HT-29 (cell line): ENCODE measurements at places on chromosomes 13 and 19.

DNA sequence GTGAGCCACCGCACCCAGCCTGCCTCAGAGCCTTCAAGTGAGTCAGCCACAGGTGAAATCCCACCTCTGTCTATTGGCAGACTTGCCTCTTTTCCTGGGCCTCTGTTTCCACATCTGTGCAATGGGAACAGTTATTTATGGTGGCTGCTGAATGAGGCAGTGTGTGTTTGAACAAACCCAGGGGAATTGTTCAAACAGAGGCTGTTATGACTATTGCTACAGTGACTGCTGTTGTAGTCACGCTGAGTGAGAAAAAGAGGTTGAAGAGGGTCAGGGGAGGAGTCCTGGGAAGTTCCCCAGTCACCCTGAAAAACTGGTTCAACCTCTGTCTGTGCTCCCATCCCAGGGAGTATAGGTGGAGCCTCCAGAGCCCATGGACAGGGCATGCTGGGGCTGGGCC lies at the start of gene CEACAM19:
TSS of gene CEACAM19 (plus strand) at position 83 of the 400 bp plus-strand sequence. CDS start 450 bp downstream, outside the sequence.
- DNase-seq: peak; percentile 80

- DNase-seq: no peak
These were observed 19.0 kb downstream of the MRPS12 start for GRCh38 chr19:38949580-38950367.

DNA sequence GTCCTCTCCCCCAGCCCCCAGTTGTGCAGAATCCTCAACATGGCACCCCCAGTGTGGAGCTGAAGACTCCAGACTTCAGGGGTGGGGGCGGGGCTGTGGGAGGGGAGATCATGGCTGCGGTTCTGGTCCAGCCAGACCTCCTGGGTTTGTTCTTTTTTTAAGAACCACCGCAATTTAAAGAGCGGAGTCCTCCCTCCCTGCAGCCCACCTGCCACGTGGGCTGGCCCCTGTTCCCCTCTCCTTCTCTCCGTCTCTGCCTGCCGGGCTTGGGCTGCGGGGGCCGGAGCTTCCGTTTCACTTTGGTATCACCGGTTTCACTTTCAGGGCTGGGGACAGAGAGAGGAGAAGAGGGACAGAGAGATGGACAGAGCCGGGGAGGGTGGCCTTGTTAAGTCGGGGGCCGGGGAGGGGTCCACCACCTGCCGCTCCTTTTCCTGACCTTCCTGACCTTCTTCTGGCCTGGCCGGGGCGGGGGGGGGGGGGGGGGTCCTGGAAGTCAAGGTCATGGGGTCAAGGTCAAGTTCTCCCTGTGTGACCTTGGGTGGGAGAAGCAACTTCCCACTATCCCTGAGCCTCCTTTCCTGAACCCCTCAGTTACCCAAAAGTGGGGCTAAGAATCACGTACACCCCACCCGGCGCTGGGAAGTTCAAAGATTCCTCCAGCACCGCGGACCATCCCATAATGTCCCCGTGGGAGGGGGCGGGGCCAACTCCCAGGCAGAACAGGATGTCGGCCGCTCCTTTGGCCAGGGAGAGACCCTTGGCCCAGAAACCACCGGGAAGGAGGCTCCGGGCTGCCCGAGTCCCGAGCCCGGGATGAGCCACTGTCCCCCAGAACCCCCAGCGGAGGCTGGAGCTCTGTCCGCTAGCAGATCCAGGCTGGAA lies 11.3 kb upstream of the ZBTB7A start:
- peak; percentile 38 for DNase-seq

DNA sequence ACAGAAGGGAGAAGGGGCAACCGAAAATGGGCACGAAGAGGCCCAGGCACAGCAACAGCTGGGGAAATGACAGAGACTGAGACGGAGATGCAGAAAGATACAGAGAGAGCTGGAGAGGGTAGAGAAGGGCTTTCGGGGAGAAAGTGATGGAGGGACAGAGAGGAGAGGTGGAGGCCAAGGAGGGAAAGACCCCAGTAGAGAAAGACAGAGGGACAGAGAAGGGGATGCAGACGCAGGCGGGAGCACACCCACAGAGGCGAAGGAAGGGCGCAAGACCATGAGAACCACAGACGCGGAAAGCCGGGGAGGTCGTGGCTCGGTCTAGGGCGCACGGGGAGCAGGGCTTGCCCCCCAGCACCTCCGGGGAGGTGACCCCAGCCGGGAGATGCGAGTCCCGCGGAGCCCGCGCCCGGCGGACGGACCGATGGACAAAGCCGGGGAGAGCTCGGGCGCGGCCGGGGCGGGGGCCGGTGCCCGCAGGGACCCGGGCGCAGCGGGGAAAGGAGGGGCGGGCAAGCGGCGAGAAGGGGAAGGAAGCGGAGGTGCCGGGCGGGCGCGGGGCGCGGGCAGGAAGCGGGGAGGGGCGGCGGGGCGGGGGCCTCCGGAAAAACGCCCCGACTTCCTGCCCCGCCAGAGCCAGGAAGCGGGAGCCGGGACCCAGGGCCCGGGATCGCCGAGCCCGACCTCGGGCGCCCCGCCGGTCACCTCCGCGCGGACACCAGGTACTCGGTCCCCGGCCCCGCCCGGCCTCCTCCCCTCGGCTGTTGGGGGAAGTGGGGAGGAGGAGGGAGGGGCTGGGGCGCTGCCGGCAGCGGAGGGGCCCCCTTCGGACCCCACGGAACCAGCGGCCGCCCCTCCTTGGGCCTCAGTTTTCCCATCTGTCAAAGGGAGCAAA lies at the start of gene ARHGEF1:
TSS of gene ARHGEF1 (plus strand) at position 617 of the 895 bp plus-strand sequence. CDS start 4,899 bp downstream, outside the sequence.
- DNase-seq: peak; percentile 67

GRCh38 chr19:49488863-49489537 lies 1.6 kb downstream of the RPL13A start:
- no peak for DNase-seq

GRCh38 chr19:45040059-45040771 lies 1.4 kb downstream of the CLASRP start:
- DNase-seq: no peak

GRCh38 chr13:26310003-26310402 lies 56.1 kb downstream of the CDK8 start:
- DNase-seq: no peak

DNA sequence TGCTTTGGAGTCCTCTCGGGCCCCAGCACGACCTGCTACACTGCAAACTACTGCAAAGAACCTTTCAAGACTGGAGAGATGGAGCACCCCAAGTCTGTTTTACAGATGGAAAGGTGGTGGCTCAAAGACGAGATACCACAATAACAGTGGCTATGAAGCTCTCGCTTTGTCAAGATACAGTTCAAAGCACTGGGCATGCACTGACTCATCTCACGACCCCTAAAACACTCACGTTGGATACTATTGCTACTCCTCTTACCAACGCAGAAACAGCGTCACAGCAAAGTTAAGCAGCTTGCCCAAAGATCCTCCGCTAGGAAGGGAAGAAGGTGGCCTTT lies 24.0 kb upstream of the LAIR1 start:
- DNase-seq: no peak

DNA sequence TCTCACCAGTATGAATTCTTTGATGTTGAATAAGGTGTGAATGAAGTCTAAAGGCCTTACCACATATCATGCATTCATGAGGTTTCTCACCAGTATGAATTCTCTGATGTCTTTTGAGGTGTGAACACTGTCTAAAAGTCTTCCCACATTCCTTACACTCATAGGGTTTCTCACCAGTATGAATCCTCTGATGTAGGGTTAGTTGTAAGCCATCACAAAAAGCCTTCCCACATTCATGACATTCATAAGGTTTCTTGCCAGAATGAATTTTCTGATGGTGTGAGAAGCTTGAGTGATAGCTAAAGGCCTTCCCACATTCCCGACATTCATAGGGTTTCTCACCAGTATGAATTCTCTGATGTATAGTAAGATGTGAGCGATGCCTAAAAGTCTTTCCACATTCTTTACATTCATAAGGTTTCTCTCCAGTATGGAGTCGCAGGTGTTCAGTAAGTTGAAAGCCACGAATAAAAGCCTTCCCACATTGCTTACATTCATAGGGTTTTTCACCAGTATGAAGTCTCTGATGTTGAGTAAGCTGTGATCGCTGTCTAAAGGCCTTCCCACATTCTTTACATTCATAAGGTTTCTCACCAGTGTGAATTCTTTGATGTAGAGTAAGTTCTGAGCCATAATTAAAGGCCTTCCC lies 27.7 kb downstream of the ZNF461 start:
- peak; percentile 2 for DNase-seq

DNA sequence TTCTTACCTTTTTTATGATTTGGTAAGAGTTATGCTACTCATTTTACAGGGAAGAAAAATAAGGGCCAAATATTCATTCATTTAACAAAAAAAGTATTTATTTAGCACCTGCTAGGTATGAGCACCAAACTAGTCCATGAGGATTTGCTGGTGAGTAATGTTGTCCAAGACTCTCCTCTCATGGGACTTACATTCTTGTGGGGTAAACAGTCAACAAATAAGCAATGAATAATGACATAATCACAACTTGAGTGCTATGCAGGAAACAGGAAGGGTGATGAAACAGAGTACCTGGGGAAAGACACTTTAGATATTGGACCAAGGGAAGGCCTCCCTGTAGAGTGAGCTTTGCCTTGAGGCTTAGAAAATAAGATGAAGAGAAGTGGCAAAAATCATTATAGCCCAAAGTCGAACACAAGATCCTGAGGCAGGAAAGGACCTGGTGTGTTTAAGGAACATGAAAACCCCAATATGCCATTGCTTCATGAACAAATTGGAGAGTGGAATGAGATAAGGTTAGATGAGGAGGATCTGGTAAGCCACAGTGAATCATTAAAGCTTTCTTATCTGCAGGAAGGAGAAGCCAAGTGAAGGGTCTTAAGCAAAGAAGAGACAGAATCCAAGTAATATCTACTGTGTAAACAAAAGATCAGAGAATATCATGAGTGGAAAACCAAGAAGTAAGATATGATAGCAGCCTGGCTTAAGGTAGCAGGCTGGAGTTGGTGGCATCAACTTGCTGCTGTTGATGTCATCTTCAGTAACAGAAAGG lies 294.5 kb upstream of the NBEA start:
- no peak for DNase-seq

- peak; percentile 60 for DNase-seq
These were observed 276.3 kb upstream of the SOX21 start for GRCh38 chr13:94988654-94989053.

DNA sequence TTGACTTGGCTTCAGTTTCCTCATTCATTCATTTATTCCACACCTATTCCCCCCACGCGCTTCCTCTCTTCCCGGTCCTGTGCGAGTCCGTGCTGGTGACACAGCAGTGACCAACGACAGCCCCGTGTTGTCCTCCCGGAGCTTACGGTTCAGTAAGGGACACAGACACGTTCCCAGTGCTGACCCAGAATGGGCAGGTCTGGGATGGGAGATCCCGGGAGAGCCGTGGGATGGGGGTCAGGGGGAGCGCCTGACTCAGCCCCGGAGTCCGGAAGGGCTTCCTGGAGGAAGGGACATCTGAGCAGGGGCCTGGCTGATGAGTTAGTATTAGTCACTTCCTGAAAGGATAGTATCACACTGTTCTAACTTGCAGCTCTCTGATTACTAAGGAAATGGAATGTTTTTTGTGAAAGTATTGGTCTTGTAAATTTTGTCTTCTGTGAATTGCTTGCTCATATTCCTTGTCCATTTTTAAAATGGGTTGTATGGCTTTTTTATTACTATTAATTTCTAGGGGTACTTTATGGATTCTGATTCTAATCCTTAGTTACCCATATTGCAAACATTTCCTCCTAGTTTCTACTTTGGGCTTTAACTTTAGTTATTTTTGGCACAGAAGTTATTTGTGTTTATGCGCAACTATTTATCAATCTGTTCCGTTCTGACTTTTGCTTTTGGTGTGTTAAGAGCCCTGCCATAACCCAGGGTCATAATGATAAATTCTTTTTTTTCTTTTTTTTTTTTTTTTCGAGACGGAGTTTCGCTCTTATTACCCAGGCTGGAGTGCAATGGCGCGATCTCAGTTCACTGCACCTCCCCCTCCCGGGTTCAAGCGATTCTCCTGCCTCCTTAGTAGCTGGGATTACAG lies 708 bp upstream of the ERCC1 start:
- peak; percentile 94 for DNase-seq

DNA sequence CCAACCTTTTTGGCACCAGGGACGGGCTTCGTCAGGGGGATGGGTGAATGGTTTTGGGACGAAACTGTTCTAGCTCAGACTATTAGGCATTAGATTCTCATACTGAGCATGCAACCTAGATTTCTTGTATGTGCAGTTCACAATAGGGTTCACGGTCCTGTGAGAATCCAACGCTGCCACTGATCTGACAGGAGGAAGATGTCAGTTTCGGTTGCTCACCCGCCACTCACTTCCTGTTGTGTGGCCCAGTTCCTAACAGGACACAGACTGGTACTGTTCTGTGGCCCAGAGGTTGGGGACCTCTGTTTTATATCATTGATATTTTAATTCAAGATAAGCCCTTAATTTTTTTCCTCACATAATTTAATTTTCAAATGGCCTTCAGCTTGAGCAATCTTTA lies 26.7 kb upstream of the TDRD3 start:
- no peak for DNase-seq

DNA sequence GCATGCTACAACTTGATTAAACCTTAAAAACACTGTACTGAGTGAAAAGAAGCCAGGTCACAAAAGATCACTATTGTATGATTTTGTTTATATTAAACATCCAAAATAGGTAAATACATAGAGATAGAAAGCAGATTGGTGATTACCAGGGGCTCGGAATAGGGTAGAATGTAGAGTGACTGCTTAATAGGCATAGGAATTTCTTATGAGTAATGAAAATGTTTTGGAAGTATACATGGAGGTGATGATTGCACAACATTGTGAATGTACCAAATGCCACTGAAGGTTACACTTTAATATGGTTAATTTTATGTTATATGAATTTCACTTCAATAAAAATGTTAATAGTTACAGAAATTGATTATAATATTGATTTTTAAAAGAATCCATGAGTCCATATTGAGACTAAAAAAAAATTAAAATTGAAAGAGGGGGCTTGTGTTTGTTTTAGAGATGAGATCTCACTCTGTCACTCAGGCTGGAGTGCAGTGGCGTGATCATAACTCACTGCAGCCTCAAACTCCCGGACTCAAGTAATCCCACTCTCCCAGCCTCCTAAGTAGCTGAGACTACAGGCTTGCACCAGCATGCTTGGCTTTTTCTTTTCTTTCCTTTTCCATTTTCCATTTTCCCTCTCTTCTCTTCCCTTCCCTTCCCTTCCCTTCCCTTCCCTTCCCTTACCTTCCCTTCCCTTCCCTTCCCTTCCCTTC lies 85.1 kb downstream of the FNDC3A start:
- DNase-seq: no peak

DNA sequence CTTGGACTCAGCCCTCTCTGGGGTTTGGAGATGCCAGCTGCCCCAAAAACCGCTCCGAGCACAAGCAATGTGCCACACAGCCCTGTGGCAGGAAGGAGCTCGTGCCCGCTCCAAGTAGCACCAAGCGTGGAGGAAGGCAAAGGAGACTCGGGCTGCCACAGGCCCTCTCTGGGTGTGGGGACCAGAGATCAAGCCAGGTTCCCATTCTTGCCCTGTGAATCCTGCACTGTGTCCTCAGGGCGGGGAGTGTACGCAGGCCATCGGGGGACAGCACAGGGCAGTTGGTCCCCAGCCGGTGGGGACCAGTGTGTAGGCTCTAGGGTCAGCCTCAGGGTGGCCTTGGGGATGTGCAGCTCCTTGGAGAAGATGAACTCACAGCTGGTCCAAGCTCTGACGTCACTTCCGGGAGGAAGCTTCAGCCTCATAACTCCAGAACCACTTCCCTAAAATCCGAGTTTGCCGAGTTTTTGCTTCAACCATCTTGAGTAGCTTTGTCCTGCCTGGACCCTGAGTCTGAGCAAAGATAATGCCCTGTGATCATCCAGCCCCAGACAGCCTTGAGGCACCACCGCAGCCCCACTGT lies 9.3 kb upstream of the CPAMD8 start:
- DNase-seq: no peak

- no peak for DNase-seq
These were observed 1.5 kb downstream of the KCNN4 start for GRCh38 chr19:43779147-43779819.
